Left forelimb (tissue), 1 donor: ENCODE measurements at places on chromosomes 1 and 21.

DNA sequence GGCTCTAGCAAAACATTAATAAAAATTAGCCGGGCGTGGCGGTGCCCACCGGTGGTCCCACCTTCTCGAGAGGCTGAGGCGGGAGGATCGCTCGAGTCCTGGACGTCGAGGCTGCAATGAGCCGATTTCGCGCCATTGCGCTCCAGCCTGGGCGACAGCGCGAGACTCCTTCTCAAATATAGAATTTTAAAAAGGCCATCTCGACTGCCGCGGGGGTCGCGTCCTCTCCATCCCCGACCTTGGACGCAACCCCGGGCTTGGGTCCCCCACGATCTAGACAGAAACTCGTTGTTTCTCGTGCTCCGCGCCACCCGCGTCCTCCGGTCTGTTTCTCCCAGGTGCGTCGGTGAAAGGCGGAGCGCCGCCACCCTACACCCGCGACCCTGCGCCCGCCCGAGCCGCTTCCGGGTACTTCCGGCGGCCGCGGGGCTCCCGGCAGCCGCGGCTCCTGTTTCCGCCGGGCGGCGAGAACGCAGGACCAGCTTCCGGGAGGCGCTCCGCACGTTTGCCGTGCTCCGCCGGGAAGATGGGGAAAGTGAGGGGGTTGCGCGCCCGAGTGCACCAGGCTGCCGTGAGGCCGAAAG, at the start of gene SLX9:
SLX9 (plus strand) TSS at position 498 of the 584 bp plus-strand sequence; CDS start at position 527, 29 bp downstream.
- DNase-seq, result peak; percentile 89

- DNase-seq, result peak; percentile 55
These were observed 19.2 kb upstream of the BCAR3 start for GRCh38 chr1:93700532-93701469.

DNA sequence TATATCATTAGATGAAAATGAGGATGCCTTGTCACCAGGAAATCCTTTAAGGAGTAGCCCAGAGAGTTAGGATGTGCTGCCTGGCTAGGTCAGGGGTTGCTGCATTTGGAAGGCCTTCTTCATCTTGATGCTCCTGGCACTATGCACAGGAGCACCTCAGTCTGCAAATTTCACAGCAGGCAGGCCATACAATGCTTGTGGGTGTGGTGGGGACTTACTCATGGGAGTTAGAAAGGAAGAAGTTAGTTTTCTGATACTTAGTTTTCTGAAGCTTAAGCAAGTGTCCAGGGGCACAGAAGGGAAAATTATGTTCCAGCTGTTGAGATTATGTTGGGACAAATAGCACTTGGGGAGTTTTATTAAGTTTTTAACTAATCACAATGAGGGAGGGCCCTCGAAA, 11.4 kb downstream of the HLX start:
- DNase-seq, result no peak

- DNase-seq, result no peak
These were observed 87.4 kb downstream of the FASLG start for GRCh38 chr1:172746091-172746949.

DNA sequence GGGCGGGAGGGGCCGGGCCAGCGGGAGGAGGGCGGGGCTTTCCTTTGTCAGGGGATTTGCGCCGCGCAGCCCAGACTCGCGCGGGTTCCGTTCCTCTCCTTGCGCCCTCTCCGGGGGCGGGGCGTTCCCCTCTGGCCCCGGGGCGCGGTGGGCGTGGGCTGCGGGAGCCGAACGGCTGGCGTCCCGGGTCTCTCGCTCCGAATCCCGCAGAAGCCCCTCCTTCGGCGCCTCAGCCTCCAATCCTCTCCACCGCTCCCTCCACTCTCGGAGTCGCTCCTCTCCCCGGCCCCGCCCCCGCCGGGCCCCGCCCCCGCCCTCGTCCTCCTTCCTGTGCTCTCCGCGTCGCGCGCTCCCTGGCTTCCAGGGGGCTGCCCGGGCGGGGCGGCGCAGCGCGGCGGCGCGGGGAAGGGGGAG, 82.8 kb upstream of the BMP8A start:
- peak; percentile 98 for DNase-seq

DNA sequence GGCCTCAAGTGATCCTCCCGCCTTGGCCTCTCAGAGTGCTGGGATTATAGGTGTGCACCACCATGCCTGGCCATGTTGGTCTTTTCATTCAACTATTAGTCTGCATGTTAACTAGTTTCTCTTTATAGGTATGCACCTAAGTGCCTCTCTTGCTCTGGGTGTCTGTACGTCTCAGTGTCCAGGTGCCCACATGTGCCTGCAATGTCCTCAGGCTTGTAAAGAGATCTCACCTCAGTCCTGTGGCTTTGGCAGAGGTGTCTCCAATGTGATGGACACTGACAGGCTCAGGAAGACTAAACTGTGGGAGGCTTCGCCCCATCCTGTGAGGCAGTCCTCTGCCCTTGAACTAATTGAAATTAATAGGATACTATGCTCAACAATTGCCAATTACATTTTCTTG, 526.3 kb downstream of the PTPRU start:
- no peak for DNase-seq

DNA sequence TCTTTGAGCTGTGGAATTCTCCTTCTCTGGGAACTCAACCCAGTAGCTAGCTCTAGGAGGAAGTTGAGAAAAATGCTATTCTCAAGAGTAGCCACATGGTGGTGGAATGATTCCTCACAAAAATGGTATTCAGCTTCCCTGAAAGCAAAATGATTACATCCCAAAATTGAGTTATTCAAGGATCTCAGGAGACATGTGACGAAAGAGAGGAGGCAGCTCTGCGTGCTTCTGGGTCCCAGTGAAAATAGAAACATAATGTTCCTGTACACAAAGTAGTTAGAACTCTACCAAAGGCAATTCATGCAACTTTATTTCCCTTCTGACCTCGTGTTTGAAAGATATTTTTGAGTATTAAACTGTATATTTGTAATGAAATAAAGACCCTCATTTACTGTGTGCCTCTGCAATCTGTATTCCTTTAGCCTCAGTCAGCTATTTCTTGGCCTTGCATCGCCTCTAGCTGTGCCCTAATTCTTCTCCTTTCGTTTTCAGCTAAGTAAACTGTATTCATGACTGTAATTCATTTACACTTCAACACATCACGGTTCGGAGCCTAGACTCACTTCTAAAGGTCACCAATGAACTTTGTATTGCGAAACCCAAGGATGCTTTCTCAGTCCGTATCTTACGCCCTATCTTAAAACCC, 167.3 kb downstream of the FASLG start:
- no peak for DNase-seq

GRCh38 chr21:46038871-46039397, 57.4 kb downstream of the COL6A1 start:
- DNase-seq, result peak; percentile 65

GRCh38 chr1:151059109-151060006, at the start of gene CDC42SE1:
Gene CDC42SE1, minus strand, starts transcription at chr1:151059622. Its CDS starts 3,892 bp downstream, at chr1:151055730.
- peak; percentile 92 for DNase-seq
